Stimulated activated CD8-positive, alpha-beta memory T cell treated with anti-CD3 and anti-CD28 coated beads, Interleukin-2, amount 100 ng/mL, for 1 hour (primary cell): ENCODE measurements at places on chromosomes 5 and 9.

DNA sequence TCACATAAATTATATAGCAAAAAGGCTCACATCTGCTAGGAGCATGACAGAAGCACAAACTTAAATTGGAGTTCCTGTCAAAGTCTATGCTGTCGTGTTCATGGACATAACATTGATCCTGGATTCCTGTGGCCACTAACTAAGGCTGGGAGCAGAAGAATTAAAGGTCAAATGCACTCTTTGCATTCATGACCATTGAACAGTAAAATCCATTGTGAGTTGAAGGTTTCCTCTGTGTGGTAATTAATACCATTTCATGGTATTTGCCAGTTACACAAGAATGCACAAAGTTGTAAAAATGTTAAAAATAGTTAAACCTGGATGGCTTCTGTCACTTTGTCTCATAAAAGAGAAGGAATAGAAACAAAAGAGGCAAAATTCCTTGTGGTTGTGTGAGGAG, 242.6 kb downstream of the NPR3 start:
- DNase-seq = no peak

DNA sequence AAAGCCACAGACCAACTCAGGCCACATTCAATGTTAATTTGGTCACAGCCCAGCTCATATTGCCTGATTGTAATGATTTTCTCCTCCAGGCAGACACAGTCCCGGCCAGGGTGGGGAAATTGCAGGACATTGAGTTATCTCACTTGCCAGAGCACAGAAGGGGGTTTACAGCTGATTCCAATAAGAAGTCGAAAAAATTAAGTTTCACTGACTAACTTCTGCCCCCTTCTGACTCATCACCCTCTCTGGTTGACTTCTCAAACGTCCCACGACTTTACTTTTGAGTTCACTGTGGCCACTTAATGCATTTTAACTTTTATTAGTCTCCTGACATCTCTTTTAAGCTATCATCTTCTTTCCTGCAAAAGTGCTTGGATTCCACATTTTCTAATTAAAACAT, 321.4 kb upstream of the WWC1 start:
- DNase-seq = no peak

DNA sequence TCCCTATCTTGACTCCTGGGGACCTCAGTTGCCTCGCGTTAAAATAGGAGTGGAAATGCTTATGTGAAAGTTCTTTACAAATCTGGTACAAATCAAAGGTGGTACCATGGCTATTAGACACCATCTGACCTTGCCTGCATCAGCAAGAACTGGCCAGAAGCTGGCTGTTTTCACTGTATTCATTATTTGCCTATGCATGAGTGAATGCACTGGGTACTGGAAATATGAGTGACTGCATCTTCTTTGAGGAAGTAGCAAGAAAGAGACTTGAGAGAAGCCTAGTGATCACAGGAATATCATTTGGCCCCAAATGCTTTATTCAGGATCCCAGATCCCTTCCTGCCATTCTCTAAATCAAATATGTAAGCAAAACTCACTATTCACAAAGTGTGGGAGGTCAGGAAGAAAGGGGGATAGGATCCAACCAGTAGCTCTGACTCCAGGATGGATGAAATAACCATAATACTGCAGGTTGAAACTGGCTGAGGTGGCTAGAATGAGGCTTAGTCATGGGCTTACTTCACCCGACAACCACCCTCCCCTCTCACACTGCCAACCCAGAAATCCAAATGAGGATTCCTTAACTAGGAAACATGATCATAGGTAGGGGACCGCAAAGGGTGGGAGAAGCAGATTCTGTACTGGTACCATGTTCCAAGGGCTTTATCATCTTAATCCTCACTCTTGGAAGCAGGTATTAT, 56.7 kb downstream of the FAM114A2 start:
- DNase-seq = no peak

- no peak for DNase-seq
These were observed 98.1 kb upstream of the IFNK start for GRCh38 chr9:27425827-27426510.

GRCh38 chr5:151758141-151758429, 346 bp downstream of the ATOX1 start:
- DNase-seq = no peak

- no peak for DNase-seq
These were observed 17.0 kb upstream of the CYFIP2 start for GRCh38 chr5:157248821-157249470.

DNA sequence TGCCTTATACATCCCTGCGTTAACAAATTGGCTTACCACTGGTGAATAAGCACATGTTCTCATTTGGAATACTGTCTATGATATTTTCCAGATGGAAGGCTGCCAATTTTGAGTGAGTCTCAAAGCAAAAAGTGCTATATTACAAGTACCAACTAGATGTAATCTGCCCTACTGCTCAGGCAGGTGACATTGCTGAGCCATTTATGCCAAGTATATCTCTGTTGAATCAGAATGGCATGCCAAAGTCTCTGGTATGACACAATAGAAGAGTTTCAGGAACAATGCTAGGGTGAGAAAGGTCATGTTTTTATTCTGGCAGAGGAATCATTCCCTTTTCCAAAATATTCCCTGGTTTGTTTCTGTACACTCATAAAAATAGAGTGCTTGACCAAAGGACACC, 356.5 kb downstream of the CDH9 start:
- no peak for DNase-seq

DNA sequence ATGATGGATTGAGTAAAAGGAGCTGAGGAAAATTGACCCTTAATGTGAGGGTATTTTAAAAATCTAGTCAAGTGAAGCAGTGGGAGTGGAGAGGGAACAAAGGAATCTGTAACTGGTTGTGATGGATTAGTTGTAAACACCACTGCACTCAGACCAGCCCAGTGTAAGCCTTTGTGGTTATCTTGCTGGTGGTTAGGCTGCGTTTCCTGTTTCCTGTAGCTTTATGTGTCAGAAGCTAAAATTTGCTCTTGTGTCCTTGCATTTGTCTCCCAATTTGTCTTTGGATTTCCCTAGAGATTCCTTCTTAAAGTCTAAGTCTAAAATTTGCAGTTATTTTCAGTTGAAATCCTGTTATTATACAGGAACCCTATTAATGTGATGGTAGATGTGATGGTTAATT, 6.3 kb downstream of the IFNA21 start:
- DNase-seq = peak; percentile 9
